ENCODE measurements at places on chromosomes 7 and 10.
A peak's percentile ranks its signal among the peaks of the same experiment; 100 is the strongest.

DNA sequence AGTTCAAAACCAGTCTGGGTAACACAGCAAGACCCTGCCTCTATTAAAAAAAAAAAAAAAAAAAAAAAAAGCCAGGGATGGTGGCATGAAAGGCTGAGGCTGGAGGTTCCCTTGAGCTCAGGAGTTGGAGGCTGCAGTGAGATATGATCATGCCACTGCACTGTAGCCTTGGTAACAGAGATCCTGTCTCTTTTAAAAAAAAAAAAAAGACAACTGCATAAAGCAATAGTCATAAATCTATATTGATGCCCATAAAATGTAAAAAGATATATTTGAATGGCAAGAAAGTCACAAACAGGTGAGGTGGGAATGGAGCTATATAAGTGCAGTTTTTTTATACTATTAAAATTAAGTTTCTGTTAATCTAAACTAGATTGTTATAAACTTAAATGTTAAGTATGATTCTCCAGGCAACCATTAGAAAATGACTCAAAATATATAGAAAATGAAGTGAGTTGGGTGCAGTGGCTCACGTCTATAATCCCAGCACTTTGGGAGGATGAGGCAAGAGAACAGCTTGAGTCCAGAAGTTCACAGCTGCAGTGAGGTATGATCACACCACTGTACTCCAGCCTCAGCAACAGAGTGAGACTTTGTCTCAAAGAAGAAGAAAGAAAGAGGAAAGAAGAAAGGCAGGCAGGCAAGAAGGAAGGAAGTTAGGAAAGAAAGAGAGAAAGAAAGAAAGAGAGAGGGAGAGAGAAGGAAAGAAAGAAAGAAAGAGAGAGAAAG, 13.4 kb upstream of the HNRNPH3 start:
- DNase-seq: no peak

- DNase-seq: peak; percentile 37
Observed at GRCh38 chr7:105309235-105310169, 79.2 kb downstream of the SRPK2 start.

GRCh38 chr10:116989439-116989838, 15.5 kb downstream of the SHTN1 start:
- no peak for DNase-seq

DNA sequence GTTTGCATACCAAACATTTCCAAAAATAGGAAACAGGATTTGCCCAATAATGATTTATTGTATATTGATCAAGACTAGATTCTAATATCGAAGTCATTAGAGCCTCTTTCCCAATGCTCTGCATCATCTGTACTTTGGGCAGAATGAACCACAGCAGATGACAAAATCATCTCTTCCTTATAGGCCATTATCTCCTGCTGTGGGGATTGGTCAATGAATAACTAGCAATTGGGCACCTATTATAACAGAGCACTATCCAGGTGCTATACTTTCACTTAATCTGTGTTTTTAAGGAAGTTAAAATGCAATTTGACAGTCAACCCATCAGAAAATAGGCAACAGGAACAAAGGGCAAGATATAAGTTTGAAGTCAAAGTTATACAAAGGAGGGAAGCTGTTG, 290.3 kb downstream of the AHR start:
- DNase-seq: no peak

GRCh38 chr10:110857265-110858171, 14.2 kb upstream of the PDCD4 start:
- DNase-seq: peak; percentile 60

DNA sequence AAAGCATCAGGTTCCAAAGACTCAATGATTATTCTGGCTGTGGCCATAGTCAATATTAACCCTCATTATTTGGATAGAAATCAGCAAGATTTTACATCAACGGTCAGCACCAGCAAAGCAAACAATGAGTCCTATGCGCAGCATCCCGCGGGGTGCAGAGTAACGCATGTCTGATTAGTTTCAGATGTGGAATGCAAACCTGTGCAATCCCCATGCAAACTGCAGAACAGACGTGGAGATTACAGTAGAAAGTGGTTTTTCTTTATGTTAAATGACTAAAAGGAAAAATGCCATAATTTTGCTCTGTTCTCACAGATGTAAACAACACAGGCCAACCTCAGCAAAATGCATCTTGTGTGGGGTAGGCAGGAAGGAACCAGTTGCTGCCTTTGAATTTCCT, 258.1 kb upstream of the GRB10 start:
- DNase-seq: no peak

DNA sequence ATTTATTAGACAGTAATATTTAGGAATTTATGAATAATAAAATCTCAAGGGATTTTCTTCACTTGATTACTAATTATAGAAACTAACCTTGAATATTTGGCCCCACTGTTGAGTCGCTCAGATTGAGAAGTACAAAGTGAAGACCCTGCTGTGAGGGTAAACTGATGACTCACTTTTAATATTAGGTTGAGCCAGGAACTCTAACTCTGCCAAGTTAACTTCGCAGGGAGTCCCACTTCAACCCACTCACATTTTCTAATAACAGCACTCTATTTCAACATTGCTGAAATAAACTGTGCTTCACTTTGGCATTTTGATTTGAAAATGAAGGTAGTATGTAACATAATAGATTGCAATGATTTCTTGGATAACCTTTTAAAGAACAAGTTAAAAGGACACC, 200.7 kb downstream of the POLR1F start:
- no peak for DNase-seq

GRCh38 chr7:15783987-15784693, 97.7 kb upstream of the MEOX2 start:
- no peak for DNase-seq

DNA sequence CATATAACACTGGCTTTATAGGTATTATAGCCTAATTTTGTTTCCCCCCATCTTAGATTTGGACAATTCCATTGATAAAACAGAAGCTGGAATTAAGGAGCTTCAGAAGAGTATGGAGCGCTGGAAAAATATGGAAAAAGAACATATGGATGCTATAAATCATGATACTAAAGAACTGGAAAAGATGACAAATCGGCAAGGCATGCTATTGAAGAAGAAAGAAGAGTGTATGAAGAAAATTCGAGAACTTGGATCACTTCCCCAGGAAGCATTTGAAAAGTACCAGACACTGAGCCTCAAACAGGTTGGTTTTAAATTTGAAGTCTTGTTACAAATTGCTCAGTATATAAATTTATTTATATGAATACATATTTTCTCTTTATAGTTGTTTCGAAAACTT, 34.1 kb downstream of the SMC3 start:
- no peak for DNase-seq

GRCh38 chr10:14556285-14556956, 218.3 kb downstream of the FAM107B start:
- no peak for DNase-seq

GRCh38 chr7:74026903-74027682, 880 bp upstream of the ELN start:
- no peak for DNase-seq

GRCh38 chr7:116210345-116211005, at the start of gene TES:
Gene TES (plus strand): TSS chr7:116210539. CDS start chr7:116210708, 169 bp downstream.
- peak; percentile 45 for DNase-seq

- no peak for DNase-seq
Observed at GRCh38 chr7:20793248-20793647, 6.6 kb upstream of the SP8 start.

- DNase-seq: no peak
Observed at GRCh38 chr7:83130623-83131545, 31.8 kb downstream of the PCLO start.

DNA sequence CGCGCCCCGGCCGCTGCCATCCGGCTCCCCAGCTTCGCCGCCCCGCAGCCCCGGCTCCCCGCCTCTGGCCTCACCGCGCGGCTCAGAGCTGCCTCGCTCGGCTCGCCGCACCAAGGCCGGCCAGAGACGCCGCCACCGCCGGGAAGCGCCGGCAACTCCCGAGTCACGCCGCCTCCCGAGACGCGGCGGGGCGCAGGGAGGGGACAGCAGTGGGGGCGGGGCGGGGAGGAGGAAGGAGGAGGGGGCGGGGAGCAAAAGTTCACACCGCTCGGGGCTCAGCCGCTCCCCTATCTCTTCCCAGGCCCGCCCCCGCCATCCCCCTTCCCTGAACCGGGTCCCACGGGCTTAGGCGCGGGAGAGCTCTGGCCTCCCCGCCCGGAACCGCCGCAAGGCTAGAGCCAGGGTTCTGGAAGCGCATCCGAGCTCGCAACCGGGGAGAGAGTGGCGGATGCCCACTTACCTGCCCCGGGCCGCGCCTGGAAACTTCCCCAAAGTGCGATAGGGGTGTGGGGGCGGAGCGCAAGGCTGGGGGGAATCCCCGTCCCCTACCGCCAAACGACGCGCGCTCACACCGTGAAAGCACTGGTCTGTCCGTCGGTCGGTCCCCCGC, 1.0 kb downstream of the CHST15 start:
- DNase-seq: no peak

GRCh38 chr7:39248041-39248691, 270.5 kb downstream of the POU6F2 start:
- no peak for DNase-seq

DNA sequence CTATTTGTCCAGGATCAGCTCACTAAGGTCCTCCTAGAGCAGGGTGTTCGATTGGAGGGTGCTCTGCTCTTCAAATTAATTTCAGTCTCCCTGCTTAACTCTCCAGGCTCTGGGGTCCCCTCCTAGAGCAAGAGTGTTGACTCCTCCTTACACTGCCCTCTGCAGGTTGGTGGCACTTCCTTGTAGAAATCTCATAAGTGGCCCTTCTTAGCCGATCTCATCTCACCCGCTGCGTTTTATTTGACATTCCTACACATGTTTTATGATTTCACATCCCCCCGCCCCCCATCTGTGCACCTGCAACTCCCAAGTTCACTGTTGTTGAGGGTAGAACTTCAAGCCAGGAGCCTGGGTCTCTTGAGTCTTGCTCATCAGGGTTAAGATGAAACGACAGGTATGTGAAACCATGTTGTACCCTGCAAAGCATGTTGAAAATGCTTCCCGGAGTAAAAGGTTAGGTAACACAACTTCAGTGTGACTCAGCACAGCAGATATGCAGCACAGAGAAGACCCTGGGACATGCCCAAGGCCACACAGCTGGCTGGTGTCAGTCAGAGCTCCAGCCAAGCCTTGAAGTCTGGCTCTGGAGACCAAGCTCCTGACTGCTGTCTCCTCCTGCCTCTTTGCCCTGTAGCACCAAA, 171.2 kb downstream of the PRKAG2 start:
- no peak for DNase-seq

All from T-helper 1 cell (primary cell).